ENCODE measurements at places on chromosomes 2 and 18.

DNA sequence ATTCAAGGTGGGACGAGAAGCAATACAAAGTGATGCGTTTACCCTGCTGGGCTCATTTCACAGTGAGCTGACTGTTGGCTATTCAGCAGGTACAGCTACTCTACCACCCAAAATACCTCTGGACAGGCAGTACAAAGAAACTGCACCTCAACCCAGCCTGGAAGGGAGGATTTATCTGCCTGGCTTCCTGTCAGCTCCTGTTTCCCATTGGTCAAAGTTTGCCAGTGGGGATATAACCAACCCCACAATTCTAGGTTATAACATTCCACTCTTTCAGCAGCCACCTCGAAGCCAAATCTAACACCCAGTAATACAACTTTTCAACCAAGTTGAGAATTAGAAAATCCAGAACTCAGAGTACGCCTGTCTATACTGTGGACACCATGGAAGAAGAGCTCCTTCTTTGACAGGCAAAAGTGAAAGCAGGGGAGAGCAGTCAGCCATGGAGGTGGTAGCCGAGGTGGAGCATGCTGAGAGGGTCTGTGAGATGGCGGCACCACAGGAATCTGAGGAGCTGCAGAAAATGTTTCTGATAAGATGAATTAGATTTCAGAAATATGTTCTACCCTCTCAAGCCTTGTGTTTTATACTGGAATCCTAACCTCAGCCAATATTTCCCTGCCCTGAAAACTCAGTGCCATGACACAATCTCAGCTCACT lies 10.8 kb downstream of the DUSP19 start:
- DNase-seq: no peak

- no peak for DNase-seq
Observed at GRCh38 chr2:101153077-101153707, 2.0 kb upstream of the TBC1D8 start.

DNA sequence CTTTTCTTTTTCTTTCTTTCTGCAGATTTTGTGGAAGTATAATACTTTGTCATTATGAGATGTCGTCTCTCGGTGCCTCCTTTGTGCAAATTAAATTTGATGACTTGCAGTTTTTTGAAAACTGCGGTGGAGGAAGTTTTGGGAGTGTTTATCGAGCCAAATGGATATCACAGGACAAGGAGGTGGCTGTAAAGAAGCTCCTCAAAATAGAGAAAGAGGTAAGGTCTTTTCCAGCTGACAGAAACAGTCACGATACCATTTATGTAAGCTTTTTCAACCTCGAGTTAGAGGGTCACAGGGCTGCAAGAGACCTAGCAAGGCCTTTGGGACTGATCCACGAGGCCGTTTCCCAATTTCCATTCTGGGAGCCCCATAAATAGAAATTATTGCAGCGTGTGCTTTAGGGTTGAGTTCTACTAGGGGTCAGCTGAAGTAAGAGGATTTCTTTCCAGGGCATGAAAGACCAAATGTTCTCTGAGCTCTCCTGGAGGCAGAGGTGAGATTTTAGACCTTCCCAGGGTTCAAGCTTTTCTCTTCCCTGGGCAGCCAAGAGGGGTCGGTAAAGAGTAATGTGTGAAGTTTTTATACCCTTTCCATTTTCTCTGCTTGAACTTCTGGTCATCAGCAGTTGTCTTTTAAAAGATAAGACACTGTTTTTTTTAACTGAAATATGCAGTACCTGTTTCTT lies 15.5 kb downstream of the MAP3K20 start:
- DNase-seq: no peak

DNA sequence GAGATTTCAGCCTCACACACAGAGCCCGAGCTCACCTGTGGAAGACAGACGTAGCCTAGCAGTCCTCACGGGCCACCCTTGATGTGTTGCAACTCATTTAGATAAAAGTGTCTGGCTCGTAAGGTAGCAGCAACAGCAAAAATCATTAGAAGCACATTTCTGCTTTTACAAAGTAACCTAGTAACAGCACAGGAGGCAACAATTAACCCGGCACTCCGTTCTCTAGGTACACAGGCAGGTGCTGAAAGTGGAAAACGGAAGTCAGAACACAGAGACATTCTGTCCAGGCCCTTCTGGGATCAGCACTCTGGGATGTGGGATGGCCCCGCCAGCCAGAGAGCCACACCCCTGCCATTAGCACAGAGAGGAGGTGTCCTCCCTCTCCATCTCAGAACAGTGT lies 99.3 kb downstream of the KLHL29 start:
- no peak for DNase-seq

GRCh38 chr2:11988691-11989353 lies 242.4 kb downstream of the LPIN1 start:
- no peak for DNase-seq

DNA sequence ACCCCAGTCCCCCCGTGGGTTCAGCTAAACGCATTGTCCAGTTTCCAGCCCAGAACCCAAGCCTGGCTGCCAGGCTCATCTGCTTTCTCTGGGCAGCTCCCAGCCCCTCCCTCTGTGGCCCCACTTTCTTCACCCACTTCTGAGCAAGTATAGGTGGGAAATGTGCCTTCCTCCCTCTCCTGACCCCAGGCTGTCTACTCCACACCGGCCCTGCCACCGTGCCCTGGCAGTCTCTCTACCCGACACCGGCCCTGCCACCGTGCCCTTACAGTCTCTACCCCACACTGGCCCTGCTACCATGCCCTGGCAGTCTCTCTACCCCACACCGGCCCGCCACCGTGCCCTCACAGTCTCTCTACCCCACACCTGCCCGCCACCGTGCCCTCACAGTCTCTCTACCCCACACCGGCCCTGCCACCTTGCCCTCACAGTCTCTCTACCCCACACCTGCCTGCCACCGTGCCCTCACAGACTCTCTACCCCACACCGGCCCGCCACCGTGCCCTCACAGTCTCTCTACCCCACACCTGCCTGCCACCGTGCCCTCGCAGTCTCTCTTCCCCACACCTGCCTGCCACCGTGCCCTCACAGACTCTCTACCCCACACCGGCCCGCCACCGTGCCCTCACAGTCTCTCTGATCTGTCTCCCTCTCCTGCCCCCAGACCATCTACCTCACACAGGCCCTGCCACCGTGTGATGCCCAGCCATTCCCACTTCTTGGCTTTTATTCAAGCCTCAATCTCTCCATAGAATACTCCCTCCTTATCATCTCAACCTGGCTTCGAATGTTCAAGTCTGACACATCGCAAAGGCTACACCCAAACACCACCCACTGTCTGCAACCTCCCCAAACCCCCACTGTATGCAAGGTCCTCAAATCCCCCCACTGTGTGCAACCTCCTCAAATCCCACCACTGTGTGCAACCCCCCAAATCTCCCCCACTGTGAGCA lies 108.9 kb downstream of the TPO start:
- no peak for DNase-seq

DNA sequence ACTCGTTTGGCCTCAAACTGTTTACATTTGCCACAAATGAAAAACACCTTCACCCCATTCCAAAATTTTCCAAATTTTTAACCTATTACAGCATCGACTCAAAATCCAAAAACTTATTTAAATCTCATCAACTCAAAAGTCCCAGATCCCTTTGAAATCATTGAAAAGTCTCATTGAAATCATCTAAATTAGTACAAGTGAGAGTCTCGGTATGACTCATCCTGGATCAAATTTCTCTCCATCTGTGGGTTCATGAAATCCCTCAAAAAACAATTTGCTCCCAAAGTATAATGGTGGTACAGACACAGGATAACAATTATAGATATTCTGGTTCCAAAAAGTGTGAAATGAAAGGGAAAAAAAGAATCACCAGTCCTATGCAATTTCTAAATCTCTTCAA lies 65.1 kb downstream of the LRP1B start:
- no peak for DNase-seq

DNA sequence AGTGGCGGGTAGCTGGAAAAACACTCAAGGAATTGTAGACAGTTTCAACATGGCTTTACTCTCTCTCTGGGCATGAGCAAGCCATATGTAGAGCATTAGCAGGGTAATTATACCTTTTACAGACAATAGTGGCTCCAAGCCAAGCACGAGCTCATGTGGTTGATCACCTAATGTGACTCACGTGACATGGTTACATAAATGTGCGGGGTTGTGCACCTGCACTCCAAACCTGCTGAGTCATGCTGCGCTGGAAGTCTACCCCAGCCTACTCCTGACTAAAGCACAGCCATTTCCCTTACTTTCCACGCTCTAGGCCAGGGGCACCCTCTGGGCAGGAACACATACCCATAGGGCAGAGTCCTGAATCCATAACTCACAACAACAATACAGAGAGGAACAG lies 232.8 kb downstream of the MBD5 start:
- DNase-seq: no peak

- peak; percentile 72 for DNase-seq
Observed at GRCh38 chr2:64859312-64860212, 129.6 kb upstream of the SLC1A4 start.

DNA sequence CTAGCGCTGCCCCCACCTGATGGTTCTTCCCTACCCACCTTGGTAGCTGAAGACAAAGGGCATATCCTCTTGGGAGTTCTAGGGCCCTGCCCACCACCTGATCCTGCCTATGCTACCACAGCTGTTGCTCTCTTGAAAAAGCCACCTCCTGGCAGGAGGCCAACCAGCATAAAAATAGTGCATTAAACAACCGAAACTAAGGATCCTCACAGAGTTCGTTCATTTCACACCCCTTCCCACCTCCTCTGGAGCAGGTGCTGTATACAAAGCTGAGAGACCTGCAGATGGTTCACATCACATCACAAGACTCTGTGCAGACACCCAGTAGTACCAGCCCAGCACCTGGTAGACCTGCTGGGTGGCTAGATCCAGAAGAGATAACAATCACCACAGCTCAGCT lies 1348.0 kb upstream of the TMEFF2 start:
- DNase-seq: no peak

DNA sequence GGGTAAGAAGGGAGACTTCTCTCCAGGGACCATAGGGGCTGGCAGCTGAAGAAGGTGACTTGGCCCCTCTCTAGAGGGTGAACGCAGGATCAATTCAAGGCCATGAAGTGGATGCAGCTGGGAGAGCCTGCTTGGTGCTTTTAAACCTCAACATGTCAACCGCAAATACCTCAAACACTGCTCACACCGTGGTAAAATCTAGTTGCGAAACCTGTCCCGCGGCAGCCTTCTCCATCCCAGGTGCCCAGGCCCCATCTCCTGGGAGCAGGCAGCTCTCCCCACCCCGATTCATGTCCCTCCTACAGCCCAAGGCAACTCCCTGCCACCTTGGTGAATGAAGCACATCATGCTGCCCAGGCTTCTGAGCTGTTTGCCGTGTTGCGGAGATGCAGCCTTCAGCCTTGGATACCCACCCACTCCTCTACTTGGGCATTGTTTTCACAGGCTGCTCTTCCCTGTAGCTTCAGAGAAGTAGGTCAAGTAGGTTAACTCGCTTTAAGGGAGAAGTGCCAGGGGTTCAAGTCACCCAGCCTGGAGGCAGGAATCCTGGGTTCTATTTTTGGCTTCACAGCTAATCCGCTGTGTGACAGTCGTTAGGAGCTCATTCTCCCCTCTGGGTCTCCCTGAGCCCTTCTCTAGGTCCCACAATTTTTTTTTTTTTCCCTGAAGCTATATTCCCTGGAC lies 6.2 kb upstream of the EFR3B start:
- no peak for DNase-seq

DNA sequence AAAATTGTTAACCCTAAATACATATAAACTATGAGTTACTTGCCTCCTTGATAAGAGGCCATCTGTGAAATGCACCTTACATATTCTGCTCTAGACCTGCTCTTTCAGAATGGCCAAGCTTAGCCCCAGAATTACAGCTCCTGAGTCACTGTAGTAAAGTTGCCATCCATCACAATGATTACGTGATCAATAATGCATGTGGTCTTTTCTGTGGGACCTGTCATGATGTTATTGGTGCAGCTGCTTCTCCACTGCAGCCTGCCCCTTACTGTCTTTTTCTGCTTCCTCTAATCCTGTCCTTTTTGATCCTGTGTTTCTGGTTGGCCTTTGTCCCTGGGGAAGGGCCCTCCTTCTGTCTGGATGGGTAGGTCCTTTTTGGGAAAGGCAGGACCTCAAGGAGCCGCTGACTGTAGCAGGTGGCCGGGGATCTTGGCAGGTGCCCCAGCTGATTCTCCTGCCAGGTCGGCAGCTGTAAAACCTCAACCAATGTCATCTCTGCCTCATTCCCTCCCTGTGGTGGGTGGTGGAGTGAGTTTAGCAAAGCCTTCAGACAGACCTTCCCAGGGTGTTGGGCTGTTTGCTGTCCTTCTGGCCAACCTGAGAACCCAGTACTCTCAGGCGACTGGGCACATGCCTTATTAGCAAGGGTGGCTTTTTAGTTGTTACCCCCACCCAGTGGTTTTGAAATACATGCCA lies 126.2 kb upstream of the EML6 start:
- DNase-seq: no peak

DNA sequence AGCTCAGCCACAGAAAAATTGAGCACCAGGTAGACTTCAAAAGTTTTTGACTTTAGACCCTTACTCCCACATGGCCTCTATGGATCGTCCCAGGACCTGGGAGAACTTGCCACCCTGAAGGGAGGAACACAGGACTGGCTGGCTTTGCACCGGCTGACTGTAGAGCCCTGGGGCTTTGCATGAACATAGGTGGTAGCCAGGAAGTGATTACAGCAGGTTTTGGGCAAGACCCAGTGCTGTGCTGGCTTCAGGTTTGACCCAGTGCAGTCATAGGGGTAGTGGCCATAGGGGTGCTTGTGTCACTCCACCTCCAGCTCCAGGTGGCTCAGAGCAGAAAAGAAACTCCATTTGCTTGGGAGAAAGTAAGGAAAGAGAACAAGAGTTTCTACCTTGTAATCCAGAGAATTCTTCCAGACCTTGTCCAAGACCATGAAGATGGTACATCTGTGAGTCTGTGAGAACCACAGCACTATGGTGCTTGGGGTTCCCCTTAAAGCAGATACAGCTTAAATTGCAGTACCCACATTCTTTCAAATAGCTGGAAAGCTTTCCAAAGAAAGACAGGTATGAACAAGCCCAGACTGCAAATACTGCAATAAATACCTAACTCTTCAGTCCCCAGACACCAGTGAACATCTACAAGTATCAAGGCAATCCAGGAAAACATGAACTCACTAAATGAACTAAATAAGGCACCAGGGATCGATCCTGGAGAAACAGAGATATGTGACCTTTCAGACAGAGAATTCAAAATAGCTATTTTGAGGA lies 13.0 kb upstream of the SESTD1 start:
- no peak for DNase-seq

DNA sequence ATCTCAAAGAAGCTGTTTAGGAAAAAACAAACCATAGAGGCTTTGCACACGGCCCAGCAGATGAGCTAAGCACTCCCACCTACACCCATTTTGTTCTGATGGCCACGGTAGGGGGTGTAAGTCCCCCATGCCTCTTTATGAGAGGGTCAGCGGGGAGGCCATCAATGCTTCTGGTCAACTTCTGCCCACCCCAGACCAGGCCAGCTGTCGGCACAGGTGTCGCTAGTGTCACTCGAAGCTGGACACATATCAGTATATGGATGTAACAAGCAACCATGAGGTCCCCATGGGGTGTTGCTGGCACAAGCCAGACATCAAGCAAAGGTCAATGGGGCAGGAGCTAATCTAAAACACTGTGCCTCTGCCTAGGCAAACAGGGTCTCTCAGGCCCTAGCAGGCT lies 23.7 kb upstream of the SLC35F6 start:
- DNase-seq: no peak
